ENCODE measurements at places on chromosomes 2 and 18.

DNA sequence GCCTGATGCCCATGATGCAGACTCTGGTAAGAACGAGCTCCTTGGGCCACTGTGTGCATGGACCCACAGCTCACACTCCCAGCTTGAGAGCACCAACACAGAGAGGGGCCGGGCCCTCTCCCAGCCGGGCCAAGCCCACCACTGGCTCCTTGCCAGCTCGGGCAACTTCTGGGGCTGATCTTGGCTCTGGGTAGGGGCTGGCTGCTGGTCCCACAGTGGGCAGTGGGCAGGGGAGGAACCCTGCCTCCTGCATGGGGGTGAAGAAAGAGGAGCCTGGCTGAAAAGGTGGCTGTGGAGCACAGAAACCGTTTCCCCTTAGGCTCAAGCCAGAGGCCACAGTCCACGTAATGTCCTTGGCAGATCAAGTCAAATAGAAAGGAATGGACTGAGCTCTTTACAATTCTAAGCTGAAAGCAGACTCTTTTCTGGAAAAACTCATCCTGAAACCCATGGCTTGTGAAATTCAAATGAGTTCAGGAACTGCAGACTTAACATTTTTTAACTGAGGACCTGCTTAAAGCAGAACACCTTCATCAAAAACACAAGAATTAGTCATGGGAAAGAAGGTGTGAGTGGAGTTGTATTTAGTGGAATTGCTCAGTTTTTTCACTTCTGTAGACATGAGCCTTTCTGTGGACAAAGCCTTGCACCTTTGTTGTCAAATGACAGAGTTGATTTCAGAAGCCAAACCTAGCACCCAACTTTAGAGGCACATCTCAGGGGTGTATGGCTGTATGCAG is 104.9 kb downstream of the STPG4 start:
- DNase-seq, result no peak

DNA sequence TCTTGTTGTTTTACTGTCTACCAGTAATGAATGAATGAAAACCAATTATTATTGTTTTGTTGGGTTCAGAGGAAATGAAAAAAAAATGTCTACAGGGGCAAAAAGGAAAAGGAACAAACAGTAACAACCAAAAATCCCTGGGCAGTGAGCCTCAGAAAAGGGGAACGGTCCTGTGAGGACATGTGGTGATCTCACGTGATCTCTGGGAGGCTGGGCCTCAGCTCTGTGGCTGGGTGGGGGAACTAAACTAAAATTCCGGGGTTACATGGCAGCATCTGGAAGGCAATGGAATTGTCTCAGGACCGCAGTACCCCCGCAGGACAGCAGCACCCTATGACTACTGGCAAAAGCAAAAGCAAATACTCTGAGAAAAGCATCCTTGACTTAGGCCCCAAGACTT is 80.1 kb downstream of the AFF3 start:
- peak; percentile 66 for DNase-seq

DNA sequence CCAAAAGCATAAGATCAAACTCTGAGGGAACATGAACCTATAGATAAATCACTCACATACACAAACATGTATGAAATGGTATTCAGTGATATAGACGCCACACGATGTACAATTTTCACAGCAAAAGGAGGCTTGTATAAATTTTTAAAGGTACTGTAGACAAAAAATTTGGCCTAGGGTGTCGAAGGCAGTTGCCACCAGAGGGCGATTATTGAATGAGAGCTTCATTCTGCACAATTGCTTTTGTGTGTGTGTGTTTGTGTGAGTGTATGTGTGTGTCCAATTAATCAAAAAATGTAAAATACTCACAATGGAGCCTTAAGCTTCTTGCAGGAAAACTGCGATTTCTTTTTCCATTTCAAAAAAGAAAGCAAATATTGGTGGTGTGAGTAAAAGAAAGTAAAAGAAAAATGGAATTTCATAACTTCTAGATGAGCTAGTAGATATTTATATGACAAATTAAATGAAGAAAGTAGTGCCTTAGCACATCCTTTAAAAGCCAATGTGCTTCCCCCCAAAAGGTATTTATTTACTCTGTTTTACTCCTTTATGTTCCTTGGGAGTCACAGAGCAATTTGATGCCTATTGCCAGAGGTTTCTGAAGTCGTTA is 800.1 kb downstream of the SATB2 start:
- no peak for DNase-seq

GRCh38 chr2:132037527-132038178 is 124.1 kb downstream of the ANKRD30BL start:
- DNase-seq, result no peak

GRCh38 chr2:190766595-190766994 is 114.0 kb upstream of the GLS start:
- DNase-seq, result peak; percentile 12

DNA sequence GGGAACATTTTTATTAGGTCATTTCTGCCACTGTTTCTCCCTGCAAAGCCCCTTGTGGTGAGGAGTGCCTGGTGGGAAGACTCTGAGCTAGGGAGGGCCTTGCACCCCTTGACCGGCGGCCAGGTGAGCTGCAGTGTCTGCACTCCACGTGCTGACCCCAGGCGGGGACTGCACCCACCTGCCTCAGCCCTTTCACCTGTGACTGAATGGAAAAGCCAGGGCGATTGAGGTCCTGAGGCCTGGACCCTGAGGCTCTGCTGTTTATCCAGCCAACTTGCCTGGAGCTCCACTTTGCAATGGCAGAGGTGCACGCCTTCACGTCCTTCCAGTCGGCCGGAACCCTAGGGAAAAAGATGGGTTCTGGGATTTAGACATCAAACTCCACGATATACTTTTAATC is 53.1 kb downstream of the TMEM18 start:
- DNase-seq, result no peak

GRCh38 chr2:239594772-239595608 is 194.2 kb upstream of the HDAC4 start:
- no peak for DNase-seq

DNA sequence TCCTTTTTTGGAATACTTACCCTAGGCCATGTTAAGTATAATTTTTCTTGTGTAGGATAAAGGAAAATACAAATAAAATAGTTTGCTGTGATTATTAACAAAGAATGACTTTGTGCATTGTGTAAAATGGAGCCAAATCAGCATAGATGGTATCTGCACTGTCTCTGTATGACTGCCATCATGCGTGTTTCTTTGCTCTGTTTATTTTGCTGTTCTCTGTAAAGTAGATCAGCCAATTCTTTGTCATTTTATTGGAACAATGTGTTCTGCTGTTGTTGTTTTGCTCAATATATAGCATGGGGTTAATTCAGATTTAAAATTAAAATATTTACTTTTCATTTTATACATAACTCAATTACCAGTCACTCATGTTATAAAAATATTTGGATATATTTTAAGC is 181.3 kb upstream of the UBE2E3 start:
- no peak for DNase-seq

GRCh38 chr2:186693446-186693832 is 421 bp upstream of the FAM171B start:
- no peak for DNase-seq

GRCh38 chr2:61670591-61671501 is 132.7 kb upstream of the XPO1 start:
- peak; percentile 37 for DNase-seq

DNA sequence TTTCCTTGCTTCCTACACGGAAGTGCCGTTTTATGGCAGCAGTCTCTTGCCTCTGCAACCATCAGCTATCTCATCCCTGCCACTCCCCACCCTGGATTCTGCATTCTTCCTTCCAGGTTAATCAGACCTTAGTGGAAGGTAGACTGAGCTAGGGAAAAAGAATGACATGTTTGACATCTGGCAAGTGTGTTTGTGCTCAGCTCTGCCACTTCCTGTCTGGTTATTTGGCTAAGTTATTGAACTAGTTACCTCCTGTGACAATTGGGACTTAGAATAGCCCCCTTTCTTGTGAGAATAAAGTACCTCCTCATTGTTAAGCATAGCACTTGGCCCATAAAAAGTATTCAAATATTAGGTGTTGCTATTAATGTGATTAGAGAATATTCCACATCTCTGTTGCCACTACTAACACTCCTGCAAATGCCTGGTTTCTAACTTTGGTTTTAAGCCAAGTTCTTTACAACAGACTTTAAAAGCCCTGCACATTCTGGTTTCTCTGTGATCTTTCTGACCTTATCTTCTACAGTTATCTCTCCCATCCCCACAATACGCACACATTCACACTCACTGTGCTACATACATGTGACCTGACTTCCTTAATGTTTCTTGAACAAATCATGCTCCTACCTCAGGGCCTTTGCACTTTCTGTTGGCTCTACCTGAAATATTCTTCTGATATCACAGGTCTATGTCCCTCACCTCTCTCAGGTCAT is 10.8 kb upstream of the MAPRE2 start:
- DNase-seq, result no peak

- no peak for DNase-seq
Observed at GRCh38 chr2:86807468-86808275, 17.0 kb upstream of the CD8A start.

DNA sequence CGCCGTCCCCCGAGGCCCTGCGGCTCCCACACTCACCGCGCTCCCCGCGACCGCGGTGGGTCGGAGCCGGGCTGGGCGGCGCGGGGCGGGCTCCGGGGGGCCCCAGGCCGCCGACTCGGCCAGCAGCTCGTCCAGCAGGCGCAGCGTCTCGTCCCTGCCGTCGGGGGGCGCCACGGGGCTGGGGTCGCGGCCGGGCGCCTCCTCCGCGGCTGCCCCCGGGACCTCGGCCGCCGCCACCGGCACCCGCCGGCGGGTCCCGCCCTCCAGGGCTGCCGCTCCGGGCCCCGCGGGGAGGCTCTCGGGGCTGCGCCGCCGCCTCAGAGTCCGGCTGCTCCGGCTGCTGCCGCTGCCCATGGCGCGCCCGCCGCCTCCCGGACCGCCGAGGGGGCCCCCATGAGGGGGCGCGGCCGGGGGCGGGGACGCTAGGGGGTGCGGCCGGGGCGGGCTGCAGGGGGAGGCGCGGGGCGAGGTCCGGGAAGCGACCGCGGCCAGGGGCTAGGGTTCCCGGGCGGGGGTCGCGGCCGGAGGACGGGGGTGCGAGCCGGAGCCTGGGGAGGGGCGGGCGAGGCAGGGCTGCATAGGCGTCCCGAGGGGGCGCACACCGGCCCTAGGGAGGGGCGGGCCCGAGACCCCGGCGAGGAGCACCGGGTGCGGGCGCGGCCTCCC is at the start of gene CYS1:
TSS of gene CYS1 (minus strand) at position 542 of the 666 bp plus-strand sequence. CDS start at position 354, 188 bp downstream.
- no peak for DNase-seq

- no peak for DNase-seq
Observed at GRCh38 chr18:10270151-10270571, 184.3 kb upstream of the APCDD1 start.

DNA sequence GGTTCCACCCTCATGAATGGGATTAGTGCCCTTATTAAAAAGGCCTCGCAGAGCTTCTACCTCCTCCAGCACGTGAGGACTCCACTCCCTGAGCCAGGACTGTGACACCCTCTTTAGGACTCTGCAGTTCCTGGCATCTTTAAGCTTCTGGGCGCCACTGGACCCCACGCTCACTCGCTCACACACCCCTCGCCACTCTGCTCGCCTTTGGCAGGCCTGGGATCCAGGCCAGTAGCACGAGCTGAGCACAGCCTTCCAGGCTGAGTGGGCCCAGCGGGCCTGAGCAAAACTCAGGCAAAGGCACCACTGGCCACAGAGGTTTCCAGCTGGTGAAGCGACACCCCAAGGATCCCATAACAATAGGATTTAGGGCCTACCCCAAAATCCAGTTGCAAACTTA is 107.9 kb upstream of the GPC1 start:
- no peak for DNase-seq

GRCh38 chr2:181196401-181196800 is 216.0 kb downstream of the UBE2E3 start:
- DNase-seq, result no peak

- no peak for DNase-seq
Observed at GRCh38 chr2:239626961-239627592, 226.3 kb upstream of the HDAC4 start.

GRCh38 chr18:56516789-56517188 is 121.6 kb downstream of the TXNL1 start:
- no peak for DNase-seq

DNA sequence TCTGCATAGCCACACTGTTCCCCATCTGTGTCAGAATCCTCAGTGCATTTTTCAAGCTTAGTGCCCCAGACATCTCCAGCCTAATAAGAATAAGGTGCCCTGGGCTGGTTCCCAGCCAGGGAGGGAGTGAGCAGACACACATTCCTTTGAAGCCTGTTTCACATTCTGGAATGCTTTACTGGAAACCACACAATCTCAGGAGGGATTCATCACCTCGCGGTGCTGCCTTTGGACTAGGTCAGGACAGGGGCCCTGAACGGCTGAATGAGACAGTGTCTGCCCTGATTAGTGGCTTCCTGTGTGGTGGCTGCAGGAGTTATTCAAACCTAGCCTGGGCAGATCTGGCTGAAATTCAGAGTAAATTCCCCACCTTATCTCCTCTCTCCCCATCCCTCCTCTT is 108.0 kb upstream of the LDAH start:
- DNase-seq, result no peak

- DNase-seq, result no peak
Observed at GRCh38 chr2:157375384-157375783, 49.8 kb upstream of the ERMN start.

GRCh38 chr2:199994371-199994770 is 39.0 kb downstream of the MAIP1 start:
- DNase-seq, result no peak

- no peak for DNase-seq
Observed at GRCh38 chr18:58453167-58453808, 175.6 kb downstream of the ALPK2 start.

GRCh38 chr2:198146346-198146940 is 342.1 kb downstream of the PLCL1 start:
- no peak for DNase-seq

DNA sequence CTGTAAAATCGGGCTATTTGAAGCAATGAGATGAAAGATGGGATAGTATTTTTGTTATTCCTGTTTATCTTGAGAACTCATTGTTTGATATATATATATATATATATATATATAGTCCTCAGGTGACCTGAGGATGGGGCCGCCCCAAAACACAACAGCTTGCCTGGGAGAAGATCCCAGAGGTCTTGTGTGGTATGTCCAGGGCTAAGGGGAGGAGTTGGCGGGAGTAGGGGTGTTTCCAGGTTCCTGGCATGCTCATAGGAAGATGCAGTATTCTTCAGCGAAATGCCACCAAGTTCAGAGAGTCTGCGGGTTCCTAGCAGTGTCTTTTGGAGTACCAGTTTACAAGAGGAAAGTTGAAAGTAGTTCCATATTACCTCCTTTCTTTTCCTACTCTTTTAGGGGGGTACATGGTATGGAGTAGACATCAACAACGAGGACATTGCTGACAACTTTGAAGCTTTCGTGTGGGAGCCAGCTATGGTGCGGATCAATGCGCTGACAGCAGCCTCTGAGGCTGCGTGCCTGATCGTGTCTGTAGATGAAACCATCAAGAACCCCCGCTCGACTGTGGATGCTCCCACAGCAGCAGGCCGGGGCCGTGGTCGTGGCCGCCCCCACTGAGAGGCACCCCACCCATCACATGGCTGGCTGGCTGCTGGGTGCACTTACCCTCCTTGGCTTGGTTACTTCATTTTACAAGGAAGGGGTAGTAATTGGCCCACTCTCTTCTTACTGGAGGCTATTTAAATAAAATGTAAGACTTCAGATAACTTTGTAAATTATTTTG is 18.3 kb downstream of the CCT7 start:
- no peak for DNase-seq

DNA sequence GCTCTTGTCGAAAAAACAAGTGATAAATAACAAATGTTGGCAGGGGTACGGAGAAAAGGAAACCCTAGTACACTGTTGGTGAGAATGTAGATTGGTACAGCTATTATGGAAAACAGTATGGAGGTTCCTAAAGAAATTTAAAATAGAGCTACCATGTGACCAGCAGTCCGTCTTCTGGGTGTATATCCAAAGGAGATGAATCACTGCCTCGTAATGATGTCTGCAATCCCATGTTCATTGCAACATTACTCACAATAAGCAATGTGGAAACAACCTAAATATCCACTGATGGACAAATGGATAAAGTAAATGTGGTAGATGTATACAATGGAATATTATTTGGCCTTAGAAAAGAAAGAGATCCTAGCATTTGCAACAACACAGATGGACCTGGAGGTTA is 50.6 kb downstream of the SLC16A14 start:
- peak; percentile 55 for DNase-seq

Data from inflammatory macrophage treated with lipopolysaccharide for 1 hour (primary cell).